Central memory CD8-positive, alpha-beta T cell (primary cell): ENCODE measurements at places on chromosomes 2 and 18.

DNA sequence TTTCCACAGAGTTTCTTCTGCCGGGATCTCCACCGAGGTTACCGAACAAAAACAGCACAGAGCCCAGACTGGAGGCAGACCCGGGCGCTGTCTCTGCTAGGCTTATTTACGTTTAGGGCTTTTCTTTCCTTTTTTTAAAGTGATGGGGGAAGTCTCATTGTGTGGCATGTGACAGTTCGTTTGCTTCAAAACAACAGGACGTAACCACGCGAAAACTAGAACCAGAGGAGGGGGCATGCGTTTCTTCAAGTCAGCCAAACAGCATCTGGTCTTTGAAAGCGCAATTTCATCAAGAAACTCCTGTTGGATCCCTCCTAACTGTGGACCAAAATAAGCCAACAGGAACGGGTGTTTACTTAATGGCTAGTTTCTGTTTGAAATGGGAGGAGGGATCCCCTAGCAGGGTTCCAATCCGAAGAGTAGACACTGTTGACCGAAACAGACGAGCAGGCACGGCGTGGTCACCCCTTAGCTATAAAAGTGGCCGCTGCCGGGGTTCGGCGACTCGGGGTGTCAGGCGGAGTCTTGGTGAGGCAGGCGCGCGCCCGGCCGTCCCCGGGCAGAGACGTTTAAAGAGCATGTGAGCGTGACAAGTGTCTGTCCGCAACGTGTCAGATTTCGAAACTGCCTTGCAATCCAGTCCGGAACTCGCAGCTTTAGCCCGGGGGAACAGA, 997 bp upstream of the TGIF1 start:
- peak; percentile 74 for DNase-seq
- H3K4me3 ChIP-seq = peak overlapping the region; percentile 96
- peak overlapping the region; percentile 100 for H3K27ac ChIP-seq

- no peak for DNase-seq
- no peak overlapping the region for H3K4me3 ChIP-seq
- peaks cover 13% of the 10 kb centered on the region for H3K27me3 ChIP-seq
- H3K27ac ChIP-seq = no peak overlapping the region
- H3K36me3 ChIP-seq = no peaks in the 10 kb centered on the region
- H3K4me1 ChIP-seq = no peaks in the 10 kb centered on the region
These were observed 154.3 kb downstream of the RNF152 start for GRCh38 chr18:61738488-61738887.

DNA sequence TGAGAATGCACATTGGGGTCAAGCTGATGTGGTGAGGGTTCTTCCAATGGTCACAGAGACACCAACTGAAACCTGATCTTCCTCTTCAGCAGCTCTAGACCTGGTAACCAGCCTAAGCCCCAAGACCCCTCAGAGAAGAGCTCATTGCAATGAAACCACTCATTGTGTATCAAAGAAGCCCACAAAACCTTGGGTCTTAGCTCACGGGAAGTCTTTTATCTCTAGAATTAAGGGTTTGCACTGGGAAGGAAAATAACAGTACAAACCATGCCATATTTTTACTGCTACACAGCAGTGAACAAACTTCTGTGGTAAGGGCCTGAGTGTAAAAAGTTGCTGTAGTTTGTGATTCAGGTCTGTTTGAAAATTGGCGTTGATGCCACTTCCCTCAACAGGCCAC, 8.6 kb upstream of the UBXN4 start:
- no peaks in the 10 kb centered on the region for H3K27me3 ChIP-seq
- H3K27ac ChIP-seq = no peak overlapping the region

DNA sequence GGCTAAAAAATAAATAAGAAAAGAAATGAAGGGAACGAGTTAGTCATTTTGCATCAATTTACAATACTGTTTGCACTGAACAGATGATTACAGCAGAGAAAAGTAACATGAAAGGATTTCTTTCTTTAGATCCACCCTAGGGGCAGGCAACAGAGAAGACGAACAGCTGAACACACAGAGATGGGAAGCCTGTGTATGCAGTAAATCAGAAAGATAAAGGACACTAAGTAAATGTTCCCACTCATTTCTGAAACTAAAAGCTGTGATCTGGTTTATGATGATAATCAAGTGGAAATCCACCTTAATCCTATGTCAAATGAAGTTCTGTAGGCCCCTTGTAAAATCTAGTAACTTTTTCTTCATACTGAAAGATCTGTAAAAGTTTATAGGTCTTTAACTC, 54.2 kb downstream of the AKAIN1 start:
- H3K36me3 ChIP-seq = no peaks in the 10 kb centered on the region
- peaks cover 19% of the 10 kb centered on the region for H3K27me3 ChIP-seq
- no peak overlapping the region for H3K27ac ChIP-seq
- no peak for DNase-seq

DNA sequence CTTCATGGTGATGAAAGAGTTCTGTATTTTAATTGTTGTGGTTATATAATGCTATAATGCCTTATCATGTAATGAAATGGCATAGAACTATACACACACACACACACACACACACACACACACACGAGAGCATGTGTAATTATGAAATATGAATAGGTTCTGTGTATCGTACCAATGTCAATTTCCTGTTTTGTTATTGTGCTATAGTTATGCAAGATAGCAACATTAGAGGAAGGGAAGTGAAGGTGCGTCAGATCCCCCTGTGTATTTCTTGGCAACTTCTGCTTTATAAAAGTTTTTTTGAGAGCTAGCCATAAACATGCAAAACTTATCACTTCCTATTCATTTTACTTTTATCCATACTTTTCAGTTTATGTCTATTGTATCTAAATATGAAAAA, 60.7 kb upstream of the ARHGAP15 start:
- no peak overlapping the region for H3K4me3 ChIP-seq
- H3K4me1 ChIP-seq = peaks cover 4% of the 10 kb centered on the region
- no peak overlapping the region for H3K27ac ChIP-seq
- no peaks in the 10 kb centered on the region for H3K27me3 ChIP-seq
- H3K36me3 ChIP-seq = no peaks in the 10 kb centered on the region

DNA sequence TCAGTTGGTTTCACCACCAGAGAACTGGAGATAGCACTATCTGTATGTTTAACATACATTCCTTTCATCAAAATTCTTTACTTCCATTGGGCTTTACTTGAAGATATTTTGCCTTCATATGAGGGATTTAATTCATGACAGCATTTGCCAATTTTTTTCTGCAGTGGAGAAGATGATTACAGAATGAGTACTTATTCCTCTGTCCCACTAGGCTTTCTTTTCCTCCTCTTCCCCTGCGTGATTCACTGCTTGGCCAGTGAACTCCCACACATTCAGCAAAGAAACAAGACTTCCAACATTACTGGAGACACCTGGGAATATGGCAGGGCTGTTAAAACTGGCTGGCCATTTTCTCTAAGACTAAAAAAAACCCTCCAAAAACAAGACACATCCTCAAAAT, 425.8 kb upstream of the KCNH7 start:
- no peaks in the 10 kb centered on the region for H3K27me3 ChIP-seq
- no peak overlapping the region for H3K27ac ChIP-seq
- H3K4me1 ChIP-seq = no peaks in the 10 kb centered on the region
- no peak overlapping the region for H3K4me3 ChIP-seq
- DNase-seq = no peak
- H3K36me3 ChIP-seq = no peaks in the 10 kb centered on the region

DNA sequence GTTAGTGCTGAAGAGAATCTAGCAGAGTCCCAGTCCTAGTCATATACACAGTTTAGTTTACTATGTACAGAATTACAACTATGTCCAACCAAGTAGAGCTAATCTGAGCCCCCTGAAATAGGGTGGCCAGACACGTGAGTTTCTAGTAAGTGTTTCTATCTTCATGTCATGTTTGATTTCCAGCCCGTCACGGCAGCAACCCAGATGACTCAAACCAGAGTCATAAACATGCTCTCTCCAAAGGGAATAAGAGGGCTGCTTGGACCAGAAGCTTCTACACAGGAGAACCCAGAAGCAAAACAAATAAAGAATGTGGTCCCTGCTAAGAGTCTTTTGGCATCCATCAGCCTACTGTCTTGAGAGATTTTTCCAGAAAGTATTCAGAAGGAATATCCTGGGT, 64.9 kb upstream of the WIPF1 start:
- H3K4me1 ChIP-seq = peaks cover 41% of the 10 kb centered on the region
- H3K36me3 ChIP-seq = peaks cover 5% of the 10 kb centered on the region

- H3K27me3 ChIP-seq = no peaks in the 10 kb centered on the region
- no peak for DNase-seq
- H3K4me3 ChIP-seq = no peak overlapping the region
- no peaks in the 10 kb centered on the region for H3K36me3 ChIP-seq
These were observed 382.0 kb downstream of the GPD2 start for GRCh38 chr2:156818221-156818620.
